ENCODE measurements at places on chromosomes 1 and 21.

GRCh38 chr1:222009105-222009730 is 267.3 kb upstream of the DUSP10 start:
- no peak for DNase-seq

- no peak for DNase-seq
Measured at GRCh38 chr1:113012149-113012548, 56.2 kb upstream of the SLC16A1 start.

GRCh38 chr1:34845131-34845901 is 14.2 kb downstream of the SMIM12 start:
- no peak for DNase-seq

GRCh38 chr1:151131701-151132334 is 14.6 kb downstream of the SEMA6C start:
- no peak for DNase-seq

- DNase-seq: no peak
Measured at GRCh38 chr21:41250519-41250918, 66.1 kb upstream of the FAM3B start.

DNA sequence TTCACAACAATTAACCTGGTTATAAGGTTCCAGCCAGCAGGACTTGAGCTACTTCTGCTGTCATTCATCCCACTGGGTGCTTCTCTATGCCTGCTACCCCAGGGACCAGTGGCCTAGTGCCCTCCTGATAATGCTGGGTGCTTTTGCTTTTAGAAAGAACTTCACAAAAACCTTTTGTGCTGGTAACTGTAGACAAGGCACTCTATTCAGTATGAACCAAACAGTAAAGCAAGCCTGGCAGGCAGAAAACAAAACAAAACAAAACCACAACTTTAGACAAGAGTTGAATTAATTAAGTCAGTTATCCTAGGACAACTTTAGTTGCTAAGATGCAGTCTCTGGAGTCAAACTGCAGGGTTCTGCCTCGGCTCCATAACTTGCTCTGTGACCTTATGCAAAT is 61.9 kb upstream of the ADGRL2 start:
- no peak for DNase-seq

DNA sequence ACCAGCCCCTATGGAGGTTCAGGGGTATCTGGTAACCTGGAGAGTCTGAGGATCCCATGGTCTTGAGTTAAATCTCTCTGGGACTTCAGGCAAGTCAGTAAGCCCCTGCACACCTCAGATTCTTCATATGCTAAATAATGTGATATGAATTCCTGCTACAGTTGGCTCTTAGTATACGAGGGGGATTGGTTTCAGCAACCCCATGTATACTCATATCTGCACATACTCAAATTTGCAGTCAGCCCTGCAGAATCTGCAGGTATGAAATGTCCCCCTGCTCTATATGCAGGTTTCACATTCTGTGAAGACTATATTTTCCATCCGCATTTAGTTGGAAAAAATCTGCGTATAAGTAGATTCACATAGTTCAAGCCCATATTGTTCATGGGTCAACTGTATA is 136.6 kb downstream of the TOMM20 start:
- DNase-seq: no peak

- DNase-seq: no peak
Measured at GRCh38 chr1:21823980-21824702, 12.1 kb downstream of the LDLRAD2 start.

- DNase-seq: no peak
Measured at GRCh38 chr1:224795591-224795990, 133.9 kb upstream of the DNAH14 start.

- DNase-seq: peak; percentile 86
Measured at GRCh38 chr1:14923727-14924452, 229.7 kb upstream of the TMEM51 start.

- no peak for DNase-seq
Measured at GRCh38 chr1:97767381-97767780, 153.5 kb downstream of the DPYD start.

DNA sequence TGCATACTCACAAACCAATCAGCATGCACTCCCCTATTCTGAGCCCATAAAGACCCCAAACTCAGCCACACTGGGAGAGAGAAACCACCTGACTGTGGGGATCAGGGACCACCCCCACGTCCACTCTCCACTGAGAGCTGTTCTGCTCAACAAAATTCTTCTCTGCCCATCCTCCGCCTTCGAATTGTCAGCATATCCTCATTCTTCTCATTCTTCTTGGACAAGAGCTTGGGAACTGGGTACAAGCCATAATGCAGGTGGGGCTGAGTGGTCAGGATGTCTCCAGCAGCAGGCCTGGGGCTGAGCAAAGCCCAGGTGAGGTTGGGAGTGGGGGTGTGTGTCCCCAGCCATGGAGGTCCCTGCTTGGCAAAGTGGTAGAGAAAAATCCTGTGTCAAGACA is 34.6 kb upstream of the IFNGR2 start:
- no peak for DNase-seq

DNA sequence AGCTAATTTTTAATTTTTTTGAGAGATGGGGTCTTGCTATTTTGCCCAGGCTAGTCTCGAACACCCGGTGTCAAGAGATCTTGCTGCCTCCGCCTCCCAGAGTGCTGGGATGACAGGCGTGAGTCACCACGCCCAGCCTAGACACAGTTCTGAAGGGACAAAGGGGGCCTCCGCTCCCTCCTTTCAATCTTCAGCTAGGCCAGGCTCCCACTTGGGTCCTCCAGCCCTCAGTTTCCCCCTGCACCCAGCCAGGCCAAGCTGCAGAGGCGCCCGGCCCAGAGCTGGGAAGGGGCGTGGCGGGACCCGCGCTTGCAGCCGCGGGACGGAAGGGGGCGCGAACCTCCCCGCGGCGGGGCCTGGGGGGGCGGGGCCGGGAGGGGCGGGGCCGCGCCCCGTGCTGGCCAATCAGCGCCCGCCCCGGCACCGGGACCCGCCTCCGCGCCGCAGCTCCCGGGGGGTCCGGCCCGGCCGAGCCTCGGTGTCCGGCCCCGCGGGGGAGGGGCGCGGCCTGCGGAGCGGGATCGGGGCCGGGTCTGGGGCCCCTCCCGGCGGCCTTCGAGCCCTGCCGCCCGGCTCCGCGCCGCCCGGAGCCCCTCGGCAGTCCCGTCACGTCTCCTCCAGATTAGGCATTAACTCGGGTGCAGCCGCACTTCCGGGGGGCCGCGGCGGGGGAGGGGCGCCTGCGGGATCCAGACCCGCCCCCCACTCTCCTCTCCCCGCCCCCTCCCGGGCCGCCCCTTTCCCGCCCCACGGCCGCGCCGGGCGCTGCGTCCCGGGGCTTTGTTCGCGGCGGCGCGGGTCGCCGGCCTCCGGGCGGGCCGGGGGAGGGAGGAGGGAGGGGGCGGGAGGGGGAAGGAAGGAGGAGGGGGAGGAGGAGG is 559 bp upstream of the AGRN start:
- peak; percentile 60 for DNase-seq

DNA sequence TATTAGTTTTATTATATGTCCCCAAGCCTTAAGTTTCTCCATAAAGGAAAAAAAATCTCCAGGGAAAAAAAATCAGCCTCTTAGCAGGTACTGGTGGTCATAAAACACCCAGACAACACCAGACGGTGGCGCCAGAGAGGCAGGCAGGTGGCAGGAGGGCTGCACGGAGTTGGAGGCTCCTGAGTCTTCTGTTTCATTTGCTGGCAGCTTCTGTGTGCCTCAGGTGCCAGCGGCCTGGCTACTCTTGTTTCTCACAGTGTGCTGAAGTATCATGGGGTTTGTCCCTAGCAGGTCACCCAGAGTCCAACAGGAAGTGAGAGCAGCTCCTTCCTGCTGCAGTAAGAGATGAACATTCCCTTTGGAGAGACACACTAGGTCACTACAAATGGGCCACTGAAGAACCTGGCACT is 123.3 kb upstream of the GADD45A start:
- peak; percentile 49 for DNase-seq

- DNase-seq: no peak
Measured at GRCh38 chr1:216458812-216459211, 35.6 kb upstream of the USH2A start.

GRCh38 chr21:37751268-37751975 is 164.8 kb downstream of the KCNJ6 start:
- DNase-seq: no peak

All from H54 (cell line).